ENCODE measurements at places on chromosomes 16 and 17.

GRCh38 chr16:29315046-29315445, 91.5 kb downstream of the NPIPB11 start:
- DNase-seq: no peak

- DNase-seq: peak; percentile 89
Observed at GRCh38 chr16:30186782-30187555, 3.6 kb downstream of the CORO1A start.

GRCh38 chr17:18257268-18257981, 1.1 kb downstream of the FLII start:
- peak; percentile 37 for DNase-seq

- DNase-seq: no peak
Observed at GRCh38 chr16:48525201-48526057, 84.6 kb downstream of the N4BP1 start.

- DNase-seq: no peak
Observed at GRCh38 chr17:41672153-41672552, 16.5 kb upstream of the EIF1 start.

GRCh38 chr16:72886346-72886974, 161.5 kb downstream of the ZFHX3 start:
- no peak for DNase-seq

GRCh38 chr17:15891318-15891717, 53.6 kb upstream of the ADORA2B start:
- no peak for DNase-seq

- no peak for DNase-seq
Observed at GRCh38 chr16:63302811-63303210, 1266.6 kb upstream of the CDH8 start.

DNA sequence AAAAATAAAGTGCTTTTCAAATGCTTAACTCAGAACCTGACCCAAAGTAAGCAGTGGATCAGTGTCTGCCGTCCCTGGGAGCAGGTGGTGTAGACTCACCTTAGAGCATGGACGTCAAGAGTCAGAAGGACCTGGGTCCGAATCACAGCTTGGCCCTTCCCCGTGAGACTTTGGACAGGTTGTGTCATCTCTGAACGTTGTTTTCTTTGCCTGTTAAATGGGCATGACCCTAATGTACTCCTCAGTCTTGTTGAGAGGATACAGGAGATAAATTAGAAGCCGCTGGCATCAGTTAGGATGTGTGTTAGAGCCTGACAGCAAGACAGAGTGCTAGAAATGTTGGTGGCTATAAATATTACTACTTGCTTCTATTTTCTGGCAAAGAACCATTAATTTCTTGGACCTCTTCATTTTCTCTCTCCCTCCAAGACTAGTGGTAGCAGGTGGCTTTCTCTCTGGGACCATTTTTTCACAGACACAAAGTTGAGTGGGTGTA, 68.8 kb downstream of the RAB11FIP4 start:
- no peak for DNase-seq

GRCh38 chr17:82860606-82861392, 21.0 kb upstream of the ZNF750 start:
- no peak for DNase-seq

GRCh38 chr17:1487939-1488825, 4.3 kb downstream of the MYO1C start:
- peak; percentile 59 for DNase-seq

DNA sequence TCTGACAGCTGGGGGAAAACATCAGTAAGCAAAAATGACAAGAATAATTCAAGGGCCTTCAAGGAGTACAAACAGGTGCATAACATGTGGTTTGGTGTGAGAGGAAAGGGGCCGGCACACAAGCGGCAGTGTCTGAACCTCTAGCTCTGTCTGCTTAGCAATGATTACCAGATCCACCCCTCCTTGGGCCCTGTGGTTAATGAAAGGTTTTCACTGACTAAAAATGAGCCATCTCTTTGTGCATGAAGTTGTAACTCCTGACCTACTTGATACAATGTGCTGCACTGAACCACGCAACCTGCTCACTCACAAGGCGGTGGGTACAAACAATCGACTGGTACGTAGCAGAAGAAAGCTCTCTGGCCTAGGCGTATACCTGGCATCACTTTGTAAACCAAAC, 15.1 kb downstream of the FAM117A start:
- peak; percentile 81 for DNase-seq

DNA sequence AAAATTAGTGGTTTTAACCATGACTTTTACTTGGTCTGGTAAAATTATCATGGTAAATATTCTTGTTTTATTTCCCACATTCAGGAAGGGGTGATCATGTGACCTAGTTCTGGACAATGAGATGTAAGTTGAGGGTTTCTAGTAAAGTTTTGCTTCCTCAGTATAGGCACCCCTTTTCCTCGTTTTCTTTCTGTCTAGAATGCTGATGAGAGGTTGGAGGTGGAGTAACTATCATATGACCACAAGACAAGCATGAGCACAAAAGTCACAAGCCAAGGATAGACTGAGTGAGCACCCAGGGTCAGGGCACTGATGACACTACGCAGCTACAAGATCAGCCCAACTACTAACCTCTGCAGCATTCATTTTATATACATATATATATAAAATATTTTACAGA, 53.9 kb downstream of the MYO1D start:
- DNase-seq: no peak

DNA sequence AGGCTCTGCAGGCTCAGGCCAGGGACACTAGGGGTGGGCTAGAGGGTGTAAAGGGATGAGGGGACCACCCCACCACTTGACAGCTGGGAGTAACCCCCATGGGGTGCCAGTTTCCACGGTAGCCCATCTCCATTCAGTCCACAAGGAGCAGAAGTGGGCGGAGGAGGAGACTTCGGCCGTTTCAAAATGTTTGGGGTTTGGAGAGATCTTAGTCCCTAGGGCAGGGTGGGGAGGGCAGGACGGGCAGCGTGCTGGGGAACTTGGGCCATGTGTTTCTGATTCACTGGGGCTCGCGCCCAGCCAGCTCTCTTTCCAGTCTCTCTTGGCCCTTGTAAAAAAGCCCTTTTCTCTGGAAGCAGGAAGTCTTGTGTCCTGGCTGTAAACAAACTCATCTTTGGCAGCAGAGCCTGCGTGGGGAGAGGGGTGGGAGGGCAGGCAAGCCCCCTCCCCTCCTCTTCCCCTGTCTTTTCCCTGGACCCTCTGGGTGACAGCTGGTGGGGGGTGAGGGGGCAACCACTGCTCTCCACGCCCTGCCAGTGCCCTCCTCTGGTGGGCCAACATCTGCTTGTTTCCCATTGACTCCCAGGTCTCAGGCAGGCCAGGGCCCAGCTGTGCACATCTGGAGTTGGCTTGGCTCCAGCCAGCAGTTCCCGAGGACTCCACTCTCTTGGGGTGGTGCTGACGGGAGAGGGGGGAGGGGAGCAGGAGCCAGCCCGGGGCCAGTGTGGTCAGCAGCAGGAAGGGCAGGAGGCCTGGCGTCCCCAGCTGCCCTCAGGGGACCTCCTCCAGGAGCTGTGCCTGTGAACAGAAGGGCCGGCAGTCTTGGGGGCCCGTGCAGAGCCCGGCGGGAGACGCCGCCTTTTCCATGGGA, 8.1 kb downstream of the CYGB start:
- no peak for DNase-seq

DNA sequence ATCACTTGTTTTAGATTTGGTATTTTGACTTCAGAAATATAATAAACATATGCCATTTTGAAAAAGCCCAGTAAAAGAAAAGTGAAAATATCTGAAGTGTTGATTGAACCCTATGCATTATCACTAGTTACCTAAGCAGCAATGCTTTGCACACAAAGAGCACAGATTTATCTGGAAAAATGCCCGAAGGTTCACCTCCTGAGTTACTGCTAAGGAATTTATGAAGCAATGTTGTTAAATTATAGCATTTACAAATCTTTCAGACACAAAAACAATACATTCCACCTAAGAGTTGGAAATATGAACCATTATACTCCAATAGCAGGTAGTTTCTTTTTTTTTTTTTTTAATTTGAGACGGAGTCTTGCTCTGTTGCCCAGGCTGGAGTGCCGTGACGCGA, 38.9 kb upstream of the GHDC start:
- DNase-seq: no peak

DNA sequence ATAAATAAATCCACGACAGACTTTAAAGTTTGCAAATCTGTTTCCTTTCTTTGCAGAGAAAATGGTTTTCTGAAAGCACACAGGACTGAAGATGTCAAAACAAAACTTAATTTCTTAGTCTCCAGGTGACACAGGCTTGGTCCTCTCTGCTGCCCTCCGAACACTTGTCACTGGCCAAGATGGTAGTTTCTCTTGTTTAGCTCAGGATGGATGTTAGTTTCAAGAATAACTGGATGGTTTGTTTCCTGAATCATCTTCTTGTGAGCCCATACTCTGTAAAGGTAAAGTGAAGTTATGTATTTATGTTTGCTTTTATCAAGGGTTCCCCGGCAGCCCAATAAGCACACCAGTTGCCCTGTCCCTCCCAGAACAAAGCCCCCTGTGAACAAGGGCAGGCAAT, 9.9 kb upstream of the FLCN start:
- DNase-seq: no peak

- DNase-seq: peak; percentile 84
Observed at GRCh38 chr16:50681021-50681885, at the start of gene SNX20. Gene SNX20, minus strand, starts transcription at chr16:50681312. Its CDS starts 3,786 bp downstream, at chr16:50677526.

DNA sequence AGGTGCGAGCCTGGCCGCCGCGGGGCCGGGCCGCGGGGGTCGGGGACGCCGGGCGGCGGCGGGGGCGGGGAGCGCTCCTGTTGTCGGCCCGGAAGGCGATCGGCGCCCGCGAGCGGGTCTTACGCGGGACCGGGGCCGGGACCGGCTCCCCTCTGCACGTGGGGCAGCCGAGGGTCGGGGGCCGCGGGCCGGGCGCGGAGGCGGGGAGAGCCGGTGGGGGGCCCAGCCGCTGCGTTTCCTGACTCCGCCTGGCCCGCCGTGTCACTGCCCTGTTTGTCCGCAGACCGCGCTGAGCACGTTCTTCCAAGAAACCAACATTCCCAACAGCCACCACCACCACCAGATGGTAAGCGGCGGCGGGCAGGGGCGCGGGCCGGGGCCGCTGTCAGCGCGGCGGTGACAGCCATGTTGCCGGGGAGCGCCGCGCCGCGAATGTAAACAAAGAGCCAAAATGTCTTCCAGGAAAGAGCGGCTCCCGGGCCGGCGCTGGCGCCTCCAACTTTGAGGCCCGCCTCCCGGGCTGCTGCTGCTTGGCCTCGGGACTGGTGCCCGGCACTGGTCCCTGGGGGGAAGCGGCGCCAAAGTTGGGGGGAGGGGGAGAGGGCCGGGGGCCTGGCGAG, 586 bp downstream of the UBALD2 start:
- peak; percentile 54 for DNase-seq

DNA sequence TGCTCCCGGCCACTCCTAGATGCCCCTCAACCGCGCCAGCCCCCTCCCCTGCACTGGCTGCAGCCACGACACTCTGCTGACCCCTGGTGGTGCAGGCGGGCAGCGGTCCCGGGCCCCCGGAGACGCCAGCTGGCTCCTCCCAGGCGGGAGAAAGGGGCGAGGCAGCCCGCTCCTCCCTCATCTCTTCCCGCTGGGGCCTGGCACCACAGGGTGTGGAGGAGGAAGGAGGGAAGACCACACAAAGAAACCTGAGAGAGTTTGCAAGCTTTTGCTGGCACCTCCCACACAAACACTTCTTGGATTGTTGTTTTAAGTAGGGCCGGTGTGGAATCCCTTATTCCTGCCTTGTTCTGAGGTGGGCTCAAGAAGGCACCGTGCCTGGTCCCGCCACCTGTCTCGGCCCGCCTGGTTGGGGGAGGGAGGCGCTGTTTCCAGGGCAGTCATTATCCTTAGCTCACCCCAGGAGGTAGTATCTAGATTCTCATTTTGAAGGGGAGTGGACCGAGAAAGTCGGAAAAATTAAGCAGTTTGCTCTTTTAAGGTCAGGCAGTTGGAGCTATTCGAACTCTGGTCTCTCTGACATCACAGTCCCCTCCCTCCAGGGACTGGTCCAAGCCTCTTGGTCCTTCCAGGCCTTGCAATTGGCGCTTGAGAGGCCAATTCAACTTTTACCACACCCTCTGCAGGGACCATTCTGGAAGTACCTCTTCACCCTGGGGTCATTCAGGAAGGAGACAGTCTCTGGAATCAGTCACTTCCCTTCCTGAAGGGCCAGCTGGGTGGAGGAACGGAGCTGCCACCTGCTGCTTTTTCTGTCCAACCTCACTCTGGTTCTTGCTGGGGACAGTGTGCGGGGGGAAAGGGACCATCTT, 959 bp upstream of the ANKRD13B start:
- peak; percentile 89 for DNase-seq

GRCh38 chr17:73410586-73411312, 98.9 kb upstream of the CDC42EP4 start:
- no peak for DNase-seq

DNA sequence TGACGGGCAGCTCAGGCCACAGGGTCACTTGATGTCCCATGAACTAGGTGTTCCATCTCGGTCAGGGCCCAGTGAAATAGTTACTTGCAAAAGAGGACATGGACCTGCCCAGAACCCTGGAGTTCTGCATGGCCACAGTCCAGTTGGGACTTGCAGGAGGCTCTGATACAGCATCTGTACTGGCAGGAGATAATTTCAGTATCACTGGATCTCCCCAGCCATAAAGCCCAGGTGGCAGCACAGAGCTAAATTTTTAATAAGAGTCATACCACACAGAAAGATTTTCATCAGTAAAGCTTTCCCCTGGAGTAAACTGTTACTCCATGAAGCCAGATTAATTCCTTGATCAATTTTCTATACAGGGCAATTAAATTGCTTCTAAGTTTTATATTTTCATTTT, 18.0 kb upstream of the SLC16A5 start:
- no peak for DNase-seq

GRCh38 chr16:7397901-7398300, 65.3 kb downstream of the RBFOX1 start:
- no peak for DNase-seq

- DNase-seq: peak; percentile 8
Observed at GRCh38 chr17:67867591-67867990, 42.3 kb downstream of the BPTF start.

DNA sequence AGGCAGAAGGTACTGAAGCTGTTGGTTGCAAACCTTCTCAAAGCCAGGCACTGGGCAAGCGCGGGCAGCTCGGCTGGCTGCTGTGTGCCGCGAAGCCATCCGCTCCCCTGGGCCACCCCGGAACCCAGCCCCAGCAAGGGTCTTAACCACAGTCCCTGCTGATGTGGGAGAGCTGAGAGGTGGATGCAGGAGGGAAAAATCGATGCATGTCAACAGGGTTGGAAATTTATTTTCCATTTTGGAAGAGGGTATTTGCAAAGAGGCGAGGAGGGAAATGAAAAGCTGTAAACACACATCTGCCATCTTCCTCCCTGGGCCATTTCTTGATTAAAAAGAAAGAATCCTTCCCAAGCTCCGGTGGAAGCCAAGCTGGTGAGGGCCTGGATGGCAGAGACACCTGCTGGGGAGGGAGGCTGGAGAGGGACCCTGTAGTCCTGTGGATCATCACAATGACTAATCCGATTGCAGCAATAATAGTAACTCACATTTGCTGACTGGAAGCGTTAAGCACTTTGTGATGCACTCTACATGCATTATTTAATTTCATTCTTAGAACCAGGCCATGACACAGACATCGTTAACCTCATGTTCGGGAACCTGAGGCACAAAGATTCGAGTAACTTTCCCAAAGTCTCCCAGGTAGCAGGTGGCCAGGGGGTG, 13.9 kb upstream of the TBX2 start:
- DNase-seq: no peak

- DNase-seq: peak; percentile 50
Observed at GRCh38 chr17:2837147-2837561, 40.9 kb downstream of the RAP1GAP2 start.

Measured in activated CD4-positive, alpha-beta T cell treated with anti-CD3 and anti-CD28 coated beads, Interleukin-2, amount 50 U/mL, for 16 hours (primary cell).